ENCODE measurements at places on chromosomes 4 and X. TPM values are rescaled to one million over a fixed set of nuclear protein-coding genes. Genes with fewer than 3 reads are reported as not detected.

The ARHGAP6 gene
- total RNA-seq, result 14.7 TPM

The UNC5C gene
- 6.2 TPM for total RNA-seq

The TAF7L gene
- total RNA-seq, result not detected

The DIAPH2 gene
- total RNA-seq, result 66.4 TPM

The MAOA gene
- 124 TPM for total RNA-seq

The PRR32 gene
- total RNA-seq, result not detected

The GDPD2 gene
- not detected for total RNA-seq

The ARHGEF38 gene
- 62.9 TPM for total RNA-seq

The ZFP92 gene
- 0.29 TPM for total RNA-seq

The NBDY gene
- total RNA-seq, result 14.5 TPM

The TCEAL7 gene
- total RNA-seq, result 10.8 TPM

The HMGN5 gene
- 4.6 TPM for total RNA-seq

The IGFBP7 gene
- total RNA-seq, result 205 TPM

The BEND2 gene
- not detected for total RNA-seq

The MAD2L1 gene
- total RNA-seq, result 4.4 TPM

The CCDC110 gene
- 1.3 TPM for total RNA-seq

The SPANXN3 gene
- total RNA-seq, result not detected

The NR0B1 gene
- not detected for total RNA-seq

The C1QTNF7 gene
- 14.9 TPM for total RNA-seq

The RBM47 gene
- total RNA-seq, result 66.6 TPM

The NPY5R gene
- total RNA-seq, result 1.6 TPM

The SPON2 gene
- total RNA-seq, result 36.1 TPM

Data from breast epithelium (tissue), 4 donors.